Activated T-helper 17 cell treated with anti-CD3 and anti-CD28 coated beads, Interleukin-2, amount 50 U/mL, for 72 hours (primary cell): ENCODE measurements at places on chromosomes 7 and 10.

GRCh38 chr10:89458291-89458690 is 43.9 kb downstream of the IFIT5 start:
- no peak for ATAC-seq

- peak; percentile 43 for ATAC-seq
Observed at GRCh38 chr10:6755781-6756460, 175.8 kb upstream of the PRKCQ start.

DNA sequence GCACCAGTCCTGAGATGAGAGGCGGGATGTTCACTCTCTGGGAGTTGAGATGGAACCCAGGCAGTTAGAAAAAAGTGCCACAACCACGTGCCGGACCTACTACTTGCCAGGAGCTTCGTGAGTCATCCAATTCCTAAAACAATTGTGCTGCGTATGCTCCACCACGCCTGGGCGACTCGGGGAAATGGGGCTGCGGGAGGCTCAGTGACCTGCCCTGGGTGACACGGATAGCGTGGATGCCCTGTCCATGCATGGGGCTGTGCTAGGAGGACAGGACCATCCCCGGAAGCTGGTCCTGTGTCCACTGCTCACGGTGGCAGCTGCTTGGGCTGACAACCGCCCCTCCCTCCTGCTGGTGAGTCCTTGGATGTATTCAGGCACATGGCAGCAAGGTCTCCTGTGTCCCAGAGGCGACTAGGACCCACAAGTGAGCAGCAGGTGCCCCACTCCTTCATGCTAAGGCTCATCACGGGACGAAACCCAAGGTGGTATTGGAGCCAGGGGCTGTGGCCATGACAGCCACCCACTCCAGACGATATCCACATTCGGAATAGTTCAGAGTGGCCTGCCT is 90.4 kb downstream of the BMS1 start:
- ATAC-seq, result no peak

DNA sequence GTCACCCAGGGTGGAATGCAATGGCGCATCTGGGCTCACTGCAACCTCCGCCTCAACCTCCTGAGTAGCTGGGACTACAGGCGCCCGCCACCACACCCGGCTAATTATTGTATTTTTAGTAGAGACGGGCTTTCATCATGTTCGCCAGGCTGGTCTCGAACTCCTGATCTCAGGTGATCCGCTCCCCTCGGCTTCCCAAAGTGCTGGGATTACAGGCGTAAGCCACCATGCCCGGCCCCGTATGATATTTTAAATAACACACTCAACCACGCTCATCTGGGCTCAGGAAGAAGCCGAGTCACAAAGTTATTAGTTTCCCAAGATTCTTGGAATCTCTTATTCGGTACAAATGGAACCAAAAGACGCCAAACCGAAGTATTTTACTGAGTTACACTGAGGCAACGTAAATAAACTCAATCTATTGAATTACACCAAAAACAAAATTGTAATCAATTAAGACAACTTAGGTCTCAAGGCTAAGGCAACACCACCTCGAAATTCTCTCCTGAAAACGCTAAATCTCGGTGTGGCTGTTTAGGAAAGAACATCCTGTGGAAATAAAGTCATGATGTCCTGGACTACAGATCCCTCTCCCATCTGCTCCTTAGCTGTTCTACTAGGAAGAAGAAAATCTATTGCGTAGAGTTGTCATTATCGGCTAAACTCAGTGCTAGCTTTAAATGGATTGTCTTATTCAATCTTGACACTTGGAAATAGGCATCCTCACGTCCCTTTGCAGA is 910 bp downstream of the ARHGAP19 start:
- no peak for ATAC-seq

DNA sequence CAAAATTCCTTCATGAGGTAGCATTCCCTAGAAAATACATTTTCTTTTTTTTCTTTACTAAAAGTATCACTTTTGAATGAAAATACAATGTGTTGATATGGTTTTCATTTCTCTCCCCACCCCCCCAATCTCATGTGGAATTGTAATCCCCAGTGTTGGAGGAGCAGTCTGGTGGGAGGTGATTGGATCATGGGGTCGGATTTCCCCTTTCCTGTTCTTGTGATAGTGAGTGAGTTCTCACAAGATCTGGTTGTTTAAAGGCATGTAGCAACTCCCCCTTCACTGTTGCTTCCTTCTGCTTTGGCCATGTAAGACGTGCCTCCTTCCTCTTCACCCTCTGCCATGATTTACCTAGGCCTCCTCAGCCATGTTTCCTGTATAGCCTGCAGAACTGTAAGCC is 790.3 kb upstream of the KCND2 start:
- no peak for ATAC-seq

DNA sequence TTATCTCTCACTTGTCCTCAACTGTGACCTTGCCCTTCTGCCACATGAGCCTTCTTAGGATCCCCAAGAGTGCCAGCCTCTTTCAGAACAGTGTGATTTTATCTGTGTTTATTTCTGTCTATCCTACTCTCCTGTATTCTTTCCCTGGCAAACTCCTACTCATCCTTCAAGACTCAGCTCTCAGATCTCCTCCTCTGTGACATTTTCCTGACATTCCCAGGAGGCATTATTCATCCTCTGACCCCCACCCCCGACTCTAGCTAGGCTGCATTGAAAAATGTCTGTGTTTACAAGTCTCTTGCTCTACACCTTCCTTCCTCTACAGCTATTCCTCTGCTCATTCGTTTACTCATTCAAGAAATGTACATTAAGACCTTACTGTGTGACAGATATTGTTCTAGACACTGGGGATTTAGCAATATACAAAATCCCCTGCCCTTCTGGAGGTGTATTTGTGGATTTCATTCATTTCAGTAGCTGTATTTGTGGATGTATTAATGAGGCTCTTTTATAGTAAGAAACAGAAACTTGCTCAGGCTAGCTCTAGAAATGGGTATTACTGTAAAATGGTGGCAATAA is 61.4 kb upstream of the COMTD1 start:
- peak; percentile 16 for ATAC-seq

- peak; percentile 13 for ATAC-seq
Observed at GRCh38 chr10:6089334-6090219, 743 bp downstream of the RBM17 start.

DNA sequence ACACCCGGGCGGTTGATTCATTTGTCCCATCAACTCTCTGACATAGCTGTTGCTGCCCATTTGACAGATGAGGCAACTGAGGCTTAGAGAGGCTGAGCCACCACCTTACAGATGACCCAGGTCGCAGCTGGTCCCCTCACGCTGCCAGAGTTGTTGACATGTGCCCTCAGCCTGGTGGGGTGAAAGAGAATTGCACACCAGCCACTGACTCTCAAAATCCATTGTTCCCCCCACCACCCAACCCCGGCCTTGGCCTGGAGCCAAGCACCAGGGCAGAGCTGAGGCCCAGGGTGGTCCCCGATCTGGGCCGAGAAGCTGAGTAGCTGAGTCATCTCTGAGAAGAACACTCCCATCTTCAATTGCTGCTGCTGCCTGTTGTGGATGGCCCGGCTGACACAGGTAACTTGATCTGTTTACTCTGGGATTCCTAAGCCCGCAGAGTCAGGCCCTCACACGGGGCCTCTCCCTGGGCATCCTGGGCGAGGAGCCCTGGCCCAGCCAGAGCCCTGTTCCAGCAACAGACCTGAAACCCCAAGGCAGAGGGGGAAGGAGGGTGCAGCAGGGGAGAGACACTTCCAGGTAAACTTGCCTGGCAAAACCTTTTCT is 27.5 kb downstream of the PVRIG start:
- no peak for ATAC-seq

- no peak for ATAC-seq
Observed at GRCh38 chr10:10477844-10478243, 539.8 kb upstream of the CELF2 start.

GRCh38 chr10:121975295-121976086 is 474 bp upstream of the NSMCE4A start:
- ATAC-seq, result peak; percentile 8
